ENCODE measurements at places on chromosomes 16 and 17. TPM values are rescaled to one million over a fixed set of nuclear protein-coding genes. Genes with fewer than 3 reads are reported as not detected.
A peak's percentile ranks its signal among the peaks of the same experiment; 100 is the strongest.

Gene KRTAP4-3
- total RNA-seq: not detected

Gene PRAC2
- total RNA-seq: not detected

GRCh38 chr17:80919331-80920311 lies 72.0 kb upstream of the CHMP6 start:
- peak; percentile 63 for DNase-seq
- H3K27ac ChIP-seq: peak overlapping the region; percentile 47
- H3K4me1 ChIP-seq: peaks cover 25% of the 10 kb centered on the region
- no peak overlapping the region for H3K4me3 ChIP-seq
- no peaks in the 10 kb centered on the region for H3K36me3 ChIP-seq

Gene VPS25
- total RNA-seq: 44.0 TPM

Gene COX6A2
- not detected for total RNA-seq

DNA sequence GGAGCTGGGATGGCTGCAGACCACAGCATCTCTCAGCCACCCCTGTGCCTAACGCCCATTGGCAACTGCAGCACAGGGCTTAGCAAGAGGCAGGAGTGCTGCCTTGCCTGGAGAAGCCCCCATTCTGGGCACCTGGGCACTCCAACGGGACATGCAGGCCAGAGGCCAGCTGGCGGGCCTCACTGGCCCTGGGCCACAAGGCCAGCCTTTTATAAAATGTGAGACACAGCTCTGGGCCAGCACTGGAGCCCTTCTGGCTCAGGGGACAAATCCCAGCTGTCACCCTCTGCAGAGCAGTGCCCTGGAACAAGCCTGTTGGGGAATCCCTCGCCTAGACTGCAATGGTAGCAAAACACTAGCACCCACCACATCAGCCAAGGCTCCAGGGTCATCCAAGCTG lies 171.8 kb downstream of the WSCD1 start:
- no peaks in the 10 kb centered on the region for H3K36me3 ChIP-seq
- no peaks in the 10 kb centered on the region for H3K4me1 ChIP-seq
- no peak overlapping the region for H3K4me3 ChIP-seq
- no peak overlapping the region for H3K27ac ChIP-seq
- H3K27me3 ChIP-seq: no peaks in the 10 kb centered on the region

- H3K4me1 ChIP-seq: peaks cover 17% of the 10 kb centered on the region
- H3K27ac ChIP-seq: no peak overlapping the region
- DNase-seq: no peak
- H3K36me3 ChIP-seq: no peaks in the 10 kb centered on the region
Measured at GRCh38 chr16:80047842-80048241, 447.3 kb upstream of the MAF start.

- no peak overlapping the region for H3K4me3 ChIP-seq
- H3K27me3 ChIP-seq: no peaks in the 10 kb centered on the region
- no peak overlapping the region for H3K27ac ChIP-seq
- no peak for DNase-seq
- no peaks in the 10 kb centered on the region for H3K36me3 ChIP-seq
Measured at GRCh38 chr16:81879625-81880024, 100.5 kb downstream of the PLCG2 start.

Gene KRT20
- 0.27 TPM for total RNA-seq

GRCh38 chr17:19753661-19754463 lies 5.8 kb upstream of the ALDH3A1 start:
- DNase-seq: no peak
- no peaks in the 10 kb centered on the region for H3K27me3 ChIP-seq
- no peak overlapping the region for H3K4me3 ChIP-seq
- H3K4me1 ChIP-seq: no peaks in the 10 kb centered on the region
- no peak overlapping the region for H3K27ac ChIP-seq

DNA sequence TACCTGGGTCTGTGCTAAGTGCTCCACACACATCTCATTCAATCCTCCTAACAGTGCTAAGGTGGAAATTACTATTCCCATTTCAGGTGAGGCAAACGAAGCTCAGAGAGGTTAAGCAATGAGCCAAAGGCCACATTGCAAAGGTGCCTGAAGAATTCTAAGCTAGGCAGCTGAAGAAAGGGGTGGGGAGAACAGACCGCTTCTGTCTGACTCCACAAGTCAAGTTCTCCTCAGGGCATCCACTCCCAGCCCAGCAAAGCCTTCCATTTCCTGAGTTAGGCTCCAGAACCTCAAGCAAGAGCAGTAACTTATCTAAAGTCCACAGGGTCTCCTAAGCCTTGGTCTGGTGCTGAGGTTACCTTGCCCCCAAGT lies 27.0 kb upstream of the MRPS23 start:
- no peaks in the 10 kb centered on the region for H3K36me3 ChIP-seq
- no peaks in the 10 kb centered on the region for H3K27me3 ChIP-seq
- H3K4me1 ChIP-seq: peaks cover 32% of the 10 kb centered on the region
- no peak overlapping the region for H3K27ac ChIP-seq

DNA sequence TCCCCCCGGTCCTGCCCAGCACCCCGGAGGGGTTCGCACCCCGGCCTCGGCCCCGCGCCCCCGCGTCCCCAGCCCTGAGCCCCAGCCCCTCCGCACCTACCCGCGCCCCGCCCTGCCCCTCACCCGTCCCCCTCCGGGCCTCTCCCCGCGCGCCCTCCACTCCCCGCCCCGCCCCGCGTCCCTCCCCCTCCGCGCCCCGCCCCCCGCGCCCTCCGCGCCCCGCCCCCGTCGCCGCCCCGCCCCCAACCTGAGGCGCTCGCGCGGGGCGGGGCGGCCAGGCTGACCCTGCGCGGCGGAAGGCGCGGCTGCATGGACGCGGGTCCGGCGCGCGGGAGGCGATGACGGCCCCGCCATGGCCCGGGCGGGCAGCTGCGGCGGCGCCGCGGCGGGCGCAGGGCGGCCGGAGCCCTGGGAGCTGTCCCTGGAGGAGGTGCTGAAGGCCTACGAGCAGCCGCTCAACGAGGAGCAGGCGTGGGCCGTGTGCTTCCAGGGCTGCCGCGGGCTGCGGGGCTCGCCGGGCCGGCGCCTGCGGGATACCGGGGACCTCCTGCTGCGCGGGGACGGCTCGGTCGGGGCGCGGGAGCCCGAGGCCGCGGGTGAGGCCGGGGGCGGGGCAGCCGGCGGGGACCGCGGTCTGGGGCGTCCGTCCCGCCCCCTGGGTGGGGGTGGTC lies at the start of gene SPIRE2:
Gene SPIRE2 (plus strand): TSS at position 277 of the 671 bp plus-strand sequence. CDS start 76 bp downstream, at position 353.
- no peaks in the 10 kb centered on the region for H3K27me3 ChIP-seq
- H3K4me3 ChIP-seq: peak within 1 kb of the TSS; percentile 43
- no peaks in the 10 kb centered on the region for H3K36me3 ChIP-seq
- H3K4me1 ChIP-seq: peaks cover 8% of the 10 kb centered on the region
- peak; percentile 89 for DNase-seq

DNA sequence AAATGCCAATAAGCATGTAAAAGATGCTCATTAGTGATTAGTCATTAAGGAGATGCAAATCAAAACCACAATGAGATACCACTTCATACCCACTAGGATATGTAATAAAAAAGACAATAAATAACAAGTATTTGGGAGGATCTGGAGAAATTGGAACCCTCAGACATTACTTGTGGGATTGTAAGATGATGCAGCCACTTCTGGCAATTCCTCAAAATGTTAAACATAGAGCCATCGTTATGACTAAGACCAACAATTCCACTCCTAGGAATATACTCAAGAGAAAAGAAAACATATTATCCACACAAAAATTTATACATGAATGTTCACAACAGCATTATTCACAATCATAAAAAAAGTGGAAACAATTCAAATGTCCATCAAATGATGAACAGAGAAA lies 336.2 kb upstream of the PMFBP1 start:
- H3K36me3 ChIP-seq: no peaks in the 10 kb centered on the region
- no peaks in the 10 kb centered on the region for H3K4me1 ChIP-seq
- DNase-seq: no peak
- no peaks in the 10 kb centered on the region for H3K27me3 ChIP-seq
- no peak overlapping the region for H3K27ac ChIP-seq

Gene KRTAP9-8
- not detected for total RNA-seq

- peaks cover 6% of the 10 kb centered on the region for H3K4me1 ChIP-seq
- no peak overlapping the region for H3K4me3 ChIP-seq
- no peaks in the 10 kb centered on the region for H3K27me3 ChIP-seq
- H3K36me3 ChIP-seq: no peaks in the 10 kb centered on the region
- H3K27ac ChIP-seq: no peak overlapping the region
Measured at GRCh38 chr16:1014771-1015495, 33.4 kb downstream of the SOX8 start.

Gene EMP2
- total RNA-seq: 55.4 TPM

DNA sequence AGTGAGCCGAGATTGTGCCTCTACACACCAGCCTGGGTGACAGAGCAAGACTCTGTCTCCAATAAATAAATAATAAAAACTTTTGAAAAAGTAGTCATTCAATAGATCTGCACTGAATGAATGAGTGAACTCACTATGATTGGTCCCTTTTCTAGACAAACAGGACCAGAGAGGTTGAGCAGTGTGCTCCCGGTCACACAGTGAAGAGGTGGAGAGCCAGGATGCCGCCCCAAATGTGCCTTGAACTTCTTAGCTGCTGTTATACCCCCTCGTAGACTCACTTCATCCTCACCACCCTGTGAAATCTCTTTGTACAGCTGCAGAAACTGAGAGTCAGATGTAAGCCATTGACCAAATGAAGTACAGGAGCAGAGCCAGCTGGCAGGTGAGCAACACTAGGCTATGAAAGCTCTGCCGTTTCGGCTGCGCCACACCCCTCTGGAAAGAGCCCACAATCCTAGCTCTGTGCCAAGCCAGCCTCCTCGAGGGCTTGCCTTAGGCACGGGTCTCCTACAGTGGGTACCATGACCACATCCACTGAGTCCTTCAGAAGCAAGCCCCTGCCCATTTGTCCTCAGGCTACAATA lies 7.8 kb upstream of the KIAA0513 start:
- no peaks in the 10 kb centered on the region for H3K27me3 ChIP-seq
- DNase-seq: no peak
- H3K4me3 ChIP-seq: no peak overlapping the region

GRCh38 chr17:17153071-17153470 lies 53.1 kb downstream of the PLD6 start:
- H3K27ac ChIP-seq: no peak overlapping the region
- H3K4me3 ChIP-seq: no peak overlapping the region
- H3K27me3 ChIP-seq: no peaks in the 10 kb centered on the region

- peaks cover 5% of the 10 kb centered on the region for H3K4me1 ChIP-seq
- no peak for DNase-seq
- H3K4me3 ChIP-seq: no peak overlapping the region
- H3K36me3 ChIP-seq: no peaks in the 10 kb centered on the region
- H3K27me3 ChIP-seq: no peaks in the 10 kb centered on the region
- no peak overlapping the region for H3K27ac ChIP-seq
Measured at GRCh38 chr16:78684030-78684611, 584.7 kb downstream of the WWOX start.

DNA sequence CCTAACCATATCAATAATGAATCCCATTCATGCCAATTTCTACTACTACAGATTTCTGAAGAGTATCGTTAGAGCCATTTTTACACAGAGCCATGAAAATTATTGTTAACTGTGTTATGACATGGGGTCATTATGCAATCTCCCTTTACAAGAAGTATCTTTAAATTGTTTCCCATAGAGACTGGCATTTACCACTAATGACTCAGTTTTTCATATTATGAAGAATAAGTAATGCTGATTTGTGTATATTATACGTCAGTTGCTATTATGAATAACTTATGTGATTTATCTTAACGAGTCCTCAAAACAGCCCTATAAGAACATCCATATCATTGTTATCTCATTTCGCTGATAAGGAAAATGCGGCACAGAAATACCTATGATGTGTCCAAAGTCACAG lies 173.8 kb downstream of the KCNJ2 start:
- no peak for DNase-seq
- H3K4me3 ChIP-seq: no peak overlapping the region
- H3K4me1 ChIP-seq: no peaks in the 10 kb centered on the region
- H3K27me3 ChIP-seq: no peaks in the 10 kb centered on the region
- H3K36me3 ChIP-seq: no peaks in the 10 kb centered on the region

DNA sequence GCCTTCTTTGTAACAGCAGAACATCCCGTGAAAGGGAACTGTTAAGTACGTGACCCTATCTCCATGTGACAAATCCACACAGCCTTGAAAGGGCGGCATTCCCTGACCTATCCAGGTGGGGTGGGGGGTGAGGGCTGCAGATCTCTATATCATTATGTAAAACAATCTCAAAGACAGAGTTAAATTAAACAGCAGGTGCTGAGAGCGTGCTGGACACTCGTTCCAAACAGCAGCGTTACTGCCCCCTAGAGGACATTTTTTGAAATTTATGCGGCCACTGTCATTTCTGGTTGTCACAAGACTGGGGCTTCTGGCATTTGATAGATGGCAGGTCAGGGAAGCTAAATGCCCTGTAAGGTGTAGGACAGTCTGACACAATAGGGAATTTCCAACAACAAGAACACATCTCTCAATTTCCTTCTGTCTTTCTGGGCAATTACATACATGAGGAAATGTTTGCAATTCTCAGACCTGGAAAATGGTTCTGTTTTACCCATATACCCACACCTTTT lies 6.7 kb upstream of the SLC25A39 start:
- H3K4me1 ChIP-seq: peaks cover 1% of the 10 kb centered on the region
- H3K36me3 ChIP-seq: no peaks in the 10 kb centered on the region
- no peaks in the 10 kb centered on the region for H3K27me3 ChIP-seq
- H3K4me3 ChIP-seq: no peak overlapping the region

- no peaks in the 10 kb centered on the region for H3K4me1 ChIP-seq
- no peak for DNase-seq
- H3K27ac ChIP-seq: no peak overlapping the region
- no peaks in the 10 kb centered on the region for H3K36me3 ChIP-seq
Measured at GRCh38 chr17:9475101-9475658, 100.4 kb downstream of the STX8 start.

- DNase-seq: no peak
- no peak overlapping the region for H3K27ac ChIP-seq
- H3K27me3 ChIP-seq: no peaks in the 10 kb centered on the region
Measured at GRCh38 chr16:6146874-6147425, 1049.4 kb upstream of the EEF2KMT start.

DNA sequence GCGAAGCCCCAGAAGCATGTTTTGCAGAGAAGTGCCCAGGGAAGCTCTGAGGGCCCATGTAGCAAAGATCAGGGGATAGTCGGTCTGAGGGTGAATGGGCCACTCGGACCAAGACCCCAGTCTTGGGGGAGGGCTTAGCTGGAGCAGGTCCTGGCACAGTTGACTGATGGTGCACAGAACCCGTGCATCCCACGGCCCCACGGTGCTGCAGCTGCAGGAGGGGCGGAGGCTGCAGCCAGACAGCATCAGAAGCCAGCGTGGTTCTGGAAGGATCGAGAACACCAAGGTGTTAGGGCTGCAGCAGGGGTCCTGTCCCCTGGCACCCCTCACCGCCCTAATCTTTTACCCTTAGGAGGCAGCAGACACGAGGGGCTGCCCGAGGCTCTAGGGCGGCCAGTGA lies 6.5 kb upstream of the MC1R start:
- DNase-seq: no peak

- no peaks in the 10 kb centered on the region for H3K4me1 ChIP-seq
- no peak overlapping the region for H3K4me3 ChIP-seq
- H3K27me3 ChIP-seq: no peaks in the 10 kb centered on the region
- DNase-seq: no peak
Measured at GRCh38 chr16:79648826-79649225, 48.3 kb upstream of the MAF start.

All from ovary (tissue), 10 donors.